Hematopoietic multipotent progenitor cell treated with erythropoietin and hydrocortisone succinate and interleukin-3 and kit ligand, for 6 days (in vitro differentiated cells): ENCODE measurements at places on chromosomes 12 and 14.
A peak's percentile ranks its signal among the peaks of the same experiment; 100 is the strongest.

GRCh38 chr14:82328442-82328841 lies 794.8 kb upstream of the SEL1L start:
- no peak for DNase-seq

- no peak for DNase-seq
These were observed 200.5 kb downstream of the GXYLT1 start for GRCh38 chr12:41944216-41944615.

DNA sequence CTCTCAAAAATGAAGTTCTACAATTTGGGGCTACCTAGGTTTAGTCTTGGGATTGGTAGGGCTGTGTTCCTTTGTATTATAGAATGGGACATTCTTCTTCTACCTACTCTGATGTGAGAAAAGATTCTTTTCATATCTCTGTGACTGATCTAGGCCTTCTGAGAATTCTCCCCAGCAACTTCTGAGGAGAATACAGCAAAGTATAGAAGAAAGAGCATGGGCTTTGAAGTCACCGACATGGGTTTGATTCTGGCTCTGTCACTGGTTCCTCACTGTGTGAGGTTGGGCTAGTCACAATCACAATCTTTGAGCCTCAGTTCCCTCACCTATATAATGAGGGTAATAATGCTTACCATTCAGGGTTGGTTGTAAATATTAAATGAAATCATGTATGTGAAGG lies 5.0 kb downstream of the ATN1 start:
- DNase-seq, result no peak

DNA sequence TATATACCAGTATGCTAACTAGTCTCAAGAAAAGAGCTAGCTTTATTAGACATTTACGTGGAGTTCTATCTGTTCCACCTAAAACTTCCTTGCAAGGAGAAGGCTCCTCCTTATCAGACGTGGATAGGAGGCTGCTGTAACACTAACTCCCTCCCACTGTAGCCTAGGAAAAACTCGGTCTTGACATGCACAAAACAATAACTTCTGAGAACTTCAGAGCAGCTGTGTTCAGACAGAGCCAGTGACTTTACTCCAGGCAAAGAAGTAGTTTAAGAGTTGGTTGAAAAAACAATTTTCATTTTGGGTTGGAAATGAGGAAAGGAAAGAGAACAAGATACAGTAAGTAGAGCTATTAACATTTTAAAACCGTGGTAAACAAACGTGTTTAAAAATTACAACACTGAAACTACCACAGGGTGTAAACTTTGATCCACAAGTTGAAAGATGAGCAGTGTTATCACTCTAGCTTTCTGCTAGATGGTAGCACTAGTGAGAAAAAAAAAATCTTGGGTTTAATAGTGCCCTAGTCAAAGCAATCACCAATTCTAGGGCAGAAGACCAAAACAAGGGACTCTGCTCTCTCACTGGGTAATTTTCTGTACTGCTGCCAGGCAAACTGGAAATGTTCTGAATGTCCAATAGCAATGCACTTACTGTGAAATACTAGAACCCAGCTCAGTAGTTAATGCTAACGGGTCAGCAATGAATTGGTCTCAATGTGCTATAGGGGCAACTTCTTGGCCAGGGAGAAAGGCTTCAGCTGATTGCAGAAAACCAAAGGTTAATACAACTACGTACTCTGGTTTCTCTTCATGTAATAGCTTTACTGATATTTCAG lies 2.4 kb downstream of the ATF7 start:
- peak; percentile 61 for DNase-seq

- DNase-seq, result peak; percentile 12
These were observed 6.3 kb downstream of the LRRC74A start for GRCh38 chr14:76832503-76832988.

DNA sequence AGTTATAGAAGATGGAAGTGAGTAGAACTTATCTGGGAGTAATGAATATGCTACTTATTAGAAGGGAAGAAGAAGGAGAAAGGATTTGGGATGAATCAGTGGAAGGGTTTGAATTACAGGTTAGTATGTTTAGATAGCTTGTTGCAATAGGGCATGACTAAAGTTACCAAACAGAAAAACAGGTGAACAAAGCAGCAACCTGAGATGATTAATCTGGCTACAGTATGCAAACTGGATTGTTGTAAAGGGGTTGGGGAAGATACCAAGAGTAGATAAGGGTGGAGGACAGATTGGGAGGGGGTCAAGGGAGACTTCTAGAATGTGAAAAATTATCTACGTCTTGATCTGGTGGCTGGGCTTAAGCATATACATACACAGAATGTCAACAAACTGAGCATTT lies 73.4 kb upstream of the CLEC14A start:
- no peak for DNase-seq

- DNase-seq, result no peak
These were observed 38.9 kb upstream of the RASSF3 start for GRCh38 chr12:64571411-64571810.

- no peak for DNase-seq
These were observed 190.7 kb upstream of the LMNTD1 start for GRCh38 chr12:25743679-25744215.

- peak; percentile 38 for DNase-seq
These were observed 2.0 kb upstream of the CACNB3 start for GRCh38 chr12:48816143-48816854.

DNA sequence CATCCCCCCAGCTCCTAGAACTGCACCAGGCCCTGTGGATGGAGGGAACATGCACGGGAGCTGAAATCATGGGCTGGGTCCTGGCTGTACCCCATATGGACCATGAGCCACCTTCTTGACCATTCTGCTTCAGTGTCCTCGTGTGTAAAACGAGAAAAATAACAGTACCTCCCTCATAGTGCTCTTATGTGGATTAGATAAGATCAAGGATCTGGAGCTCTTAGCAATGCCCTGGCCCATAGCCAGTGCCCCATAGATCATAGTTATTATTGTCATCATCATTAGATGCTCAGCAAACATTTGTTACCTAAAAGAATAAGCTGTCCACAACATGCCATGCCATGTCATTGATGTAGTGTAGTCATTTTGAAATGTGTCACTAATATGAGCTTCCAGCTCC lies 71.3 kb downstream of the SYNE3 start:
- DNase-seq, result no peak

- no peak for DNase-seq
These were observed 79.0 kb downstream of the IFNG start for GRCh38 chr12:68080577-68080976.

DNA sequence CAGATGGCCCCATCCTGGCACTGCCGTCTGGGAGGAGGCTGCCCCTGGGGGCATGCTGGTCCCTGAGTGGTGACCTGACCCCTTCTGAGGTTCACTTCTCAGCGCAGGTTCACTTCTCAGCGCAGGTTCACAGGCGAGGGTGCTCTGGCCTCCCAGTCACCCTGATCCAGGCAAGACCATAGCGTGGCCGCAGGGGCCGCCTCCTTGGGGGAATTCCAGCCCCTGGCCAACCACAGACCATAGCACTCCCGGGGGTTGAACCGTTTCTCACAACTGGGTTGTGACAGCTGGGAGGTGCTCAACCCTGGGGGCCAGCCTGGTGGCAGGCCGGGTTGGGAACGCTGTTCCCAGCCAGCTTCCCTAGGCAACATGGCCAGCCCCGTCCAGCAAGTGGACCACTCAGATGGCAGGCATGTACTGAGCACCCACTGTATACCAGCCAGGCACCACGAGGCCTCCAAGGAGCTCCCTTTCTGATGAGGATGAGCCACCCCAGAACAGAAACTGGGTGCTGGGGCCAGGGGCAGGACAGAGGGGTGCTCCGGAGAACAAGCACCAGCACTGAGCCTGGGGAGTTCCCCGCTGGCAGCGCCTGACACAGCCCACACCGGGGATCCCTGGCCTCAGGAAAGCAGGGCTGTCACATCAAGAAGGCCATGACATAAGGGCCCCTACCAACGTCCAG lies 28.3 kb upstream of the ZFP36L1 start:
- DNase-seq, result no peak

- no peak for DNase-seq
These were observed 10.7 kb downstream of the KANSL2 start for GRCh38 chr12:48671231-48671856.

DNA sequence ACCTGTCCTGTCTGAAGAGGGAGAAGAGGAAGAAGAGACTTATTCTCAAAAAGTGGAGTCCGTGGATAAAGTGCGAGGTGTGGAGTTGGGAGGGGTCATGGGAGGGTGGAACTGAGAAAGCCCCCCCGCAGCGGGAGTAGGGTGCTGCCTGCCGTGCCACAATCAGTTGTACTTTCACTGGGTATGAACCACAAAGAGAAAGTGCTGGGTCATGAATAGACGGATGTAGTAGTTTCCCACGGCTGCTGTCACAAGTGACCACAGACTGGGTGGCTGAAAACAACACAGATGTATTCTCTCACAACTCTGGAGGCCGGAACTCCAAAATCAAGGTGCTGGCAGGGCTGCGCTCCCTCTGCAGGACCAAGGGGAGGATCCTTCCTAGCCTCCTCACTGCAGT lies 5.5 kb downstream of the DNAH10 start:
- peak; percentile 88 for DNase-seq

DNA sequence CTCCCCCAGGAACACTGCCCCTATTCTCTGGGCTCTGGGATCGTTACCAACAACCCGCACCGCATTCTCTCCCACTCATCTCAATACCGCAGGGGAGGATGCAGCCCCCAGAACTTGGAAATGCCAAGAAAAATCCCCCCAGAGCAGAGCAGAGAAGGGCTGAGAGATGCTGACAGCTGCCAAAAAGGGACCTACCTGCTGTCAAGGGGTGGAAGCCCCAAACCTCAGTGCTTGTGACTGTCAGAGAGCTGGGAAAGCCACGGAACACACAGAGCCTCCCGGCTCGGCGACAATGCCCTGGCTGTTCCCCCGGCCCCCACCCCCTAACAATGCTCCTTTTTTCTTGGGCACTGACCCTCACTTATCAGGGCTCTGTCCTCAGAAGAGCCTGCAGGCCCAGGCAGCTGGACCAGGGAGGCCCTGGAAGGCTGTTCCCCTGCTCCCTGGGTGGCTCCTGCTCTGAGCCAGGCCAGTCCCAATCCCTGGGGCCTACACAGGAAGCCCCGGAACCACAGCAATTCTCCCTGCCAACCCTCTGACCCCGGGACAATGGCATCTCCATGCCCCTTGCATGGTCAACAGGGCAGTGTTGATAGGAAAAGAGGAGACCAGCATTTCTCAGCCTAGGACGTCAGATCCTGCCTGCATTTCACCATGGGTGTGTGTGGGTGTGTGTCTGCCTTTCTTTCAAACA lies 78.9 kb downstream of the ITPK1 start:
- DNase-seq, result no peak

DNA sequence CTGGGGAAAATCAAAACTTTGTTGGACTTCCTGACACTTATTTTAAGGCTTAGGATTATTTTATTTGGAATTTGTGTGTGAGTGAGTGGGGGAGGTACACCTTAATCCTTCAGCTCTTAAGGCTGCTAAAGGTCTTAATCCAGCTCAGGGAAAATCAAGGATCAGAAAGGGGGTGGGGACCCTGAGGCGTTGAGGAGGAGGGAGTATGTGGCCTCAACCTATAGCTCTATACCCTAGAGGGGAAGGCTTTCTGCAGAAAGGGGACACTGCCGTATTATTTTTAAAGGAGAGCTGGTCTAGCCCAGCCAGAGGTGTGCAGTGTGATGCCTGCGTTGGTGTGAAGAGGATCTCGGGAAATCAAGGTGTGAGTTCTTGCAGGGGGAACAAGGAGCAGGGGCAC lies 20.0 kb downstream of the IRF2BPL start:
- no peak for DNase-seq

- no peak for DNase-seq
These were observed 1.5 kb upstream of the KRT6A start for GRCh38 chr12:52494518-52494917.

DNA sequence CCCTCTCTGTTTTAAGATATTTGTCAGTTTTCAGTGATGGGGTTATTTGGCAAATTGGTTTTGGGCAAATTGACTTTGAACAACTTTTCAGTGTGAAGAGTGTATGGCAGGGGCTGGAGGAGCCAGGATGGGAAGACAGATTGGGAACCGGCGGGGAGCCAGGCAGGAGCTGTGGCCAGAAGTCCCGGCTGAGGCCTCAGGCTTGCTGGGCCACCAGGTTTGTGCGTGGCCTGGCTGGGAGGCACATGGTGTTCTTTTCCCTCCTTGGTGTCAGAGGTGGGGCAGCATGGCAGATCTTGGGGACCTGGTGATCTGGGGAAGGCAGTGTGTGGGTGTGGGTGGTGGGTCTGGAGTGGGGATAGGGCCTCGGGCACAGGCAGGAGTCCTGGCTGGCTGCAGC lies 61.1 kb downstream of the SLC25A47 start:
- DNase-seq, result no peak

GRCh38 chr12:96981911-96982310 lies 74.9 kb downstream of the NEDD1 start:
- DNase-seq, result no peak

GRCh38 chr12:42172441-42173210 lies 28.0 kb upstream of the GXYLT1 start:
- peak; percentile 37 for DNase-seq

- DNase-seq, result peak; percentile 51
These were observed 250.5 kb downstream of the MED13L start for GRCh38 chr12:116026768-116027550.

DNA sequence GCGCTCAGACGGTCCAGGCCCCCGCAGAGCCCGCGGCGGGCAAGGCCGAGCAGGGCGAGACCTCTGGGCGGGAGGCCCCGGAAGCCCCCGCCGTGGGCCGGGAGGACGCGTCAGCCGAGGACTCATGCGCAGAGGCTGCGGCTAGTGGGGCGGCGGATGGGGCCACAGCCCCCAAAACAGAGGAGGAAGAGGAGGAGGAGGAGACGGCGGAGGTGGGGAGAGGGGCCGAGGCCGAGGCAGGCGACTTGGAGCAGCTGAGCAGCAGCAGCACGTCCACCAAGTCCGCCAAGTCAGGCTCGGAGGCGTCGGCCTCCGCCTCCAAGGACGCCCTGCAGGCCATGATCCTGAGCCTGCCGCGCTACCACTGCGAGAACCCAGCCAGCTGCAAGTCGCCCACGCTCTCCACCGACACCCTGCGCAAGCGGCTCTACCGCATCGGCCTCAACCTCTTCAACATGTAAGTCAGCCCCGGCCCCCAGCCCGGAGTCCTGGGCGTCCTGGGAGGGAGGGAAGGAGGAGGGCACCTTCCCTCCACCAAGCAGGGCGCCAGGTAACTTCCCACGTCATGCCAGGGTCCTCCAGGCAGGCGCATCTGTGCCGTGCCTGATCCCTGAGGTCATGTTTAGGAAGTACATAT lies 72.4 kb downstream of the IQSEC3 start:
- peak; percentile 45 for DNase-seq

GRCh38 chr12:124457287-124458219 lies 109.9 kb downstream of the NCOR2 start:
- DNase-seq, result peak; percentile 85
